SK-N-DZ (cell line): ENCODE measurements at places on chromosomes 12 and 14.

DNA sequence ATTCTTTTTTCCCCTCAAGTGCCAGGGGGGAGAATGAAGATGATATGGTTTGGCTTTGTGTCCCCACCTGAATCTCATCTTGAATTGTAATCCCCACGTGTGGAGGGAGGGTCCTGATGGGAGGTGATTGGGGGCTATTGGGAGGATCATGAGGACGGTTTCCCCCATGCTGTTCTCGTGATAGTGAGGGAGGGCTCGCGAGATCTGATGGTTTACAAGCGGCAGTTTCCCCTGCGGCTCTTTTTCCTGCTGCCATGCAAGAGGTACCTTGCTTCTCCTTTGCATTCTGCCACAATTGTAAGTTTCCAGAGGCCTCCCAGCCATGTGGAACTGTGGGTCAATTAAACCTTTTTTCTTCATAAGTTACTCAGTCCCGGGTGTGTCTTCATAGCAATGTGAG is 173.7 kb downstream of the CAND1 start:
- DNase-seq = peak; percentile 34

- DNase-seq = no peak
Measured at GRCh38 chr14:56686416-56686815, 106.8 kb downstream of the TMEM260 start.

DNA sequence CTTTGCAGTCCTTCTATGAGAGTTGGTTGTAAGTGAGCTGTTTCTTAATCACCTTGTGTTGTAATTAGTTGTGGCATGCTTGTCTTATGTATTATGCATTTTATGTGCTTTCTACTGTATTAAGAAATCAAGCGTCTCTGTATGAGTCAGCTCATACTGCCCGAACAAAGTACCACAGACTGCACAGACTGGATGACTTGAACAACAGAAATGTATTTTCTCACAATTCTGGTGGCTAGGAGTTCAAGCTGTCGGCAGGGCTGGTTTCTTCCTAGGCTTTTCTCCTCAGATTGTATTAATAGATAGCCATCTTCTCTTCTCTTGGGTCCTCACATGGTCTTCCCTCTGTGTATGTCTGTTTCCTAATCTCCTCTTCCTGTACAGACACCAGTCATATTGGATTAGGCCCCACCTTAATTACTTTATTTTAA is 77.7 kb downstream of the FLRT2 start:
- DNase-seq = peak; percentile 75

GRCh38 chr14:95328729-95329503 is 9.2 kb upstream of the CLMN start:
- DNase-seq = peak; percentile 47

DNA sequence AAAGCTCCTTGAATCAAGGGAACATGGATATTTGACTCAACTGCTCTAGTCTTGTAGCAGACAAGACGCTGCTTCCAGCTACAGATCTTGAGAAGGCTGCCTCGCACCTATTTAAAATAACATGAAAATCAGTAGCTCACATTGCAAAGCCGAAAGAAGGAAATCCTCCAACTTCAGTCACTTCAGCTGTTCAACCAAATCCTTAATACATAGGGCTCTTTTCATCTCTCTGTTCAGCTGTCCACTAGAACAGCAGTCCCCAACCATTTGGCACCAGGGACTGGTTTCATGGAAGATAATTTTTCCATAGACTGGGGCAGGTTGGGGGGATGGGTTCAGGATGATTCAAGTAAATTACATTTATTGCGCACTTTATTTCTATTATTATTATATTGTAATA is 1116.0 kb upstream of the TMEM132C start:
- no peak for DNase-seq

GRCh38 chr12:8813572-8814357 is 8.7 kb upstream of the A2ML1 start:
- no peak for DNase-seq

- no peak for DNase-seq
Measured at GRCh38 chr14:96202441-96203094, 2.1 kb upstream of the BDKRB2 start.

GRCh38 chr14:103528587-103529382 is at the start of gene TRMT61A:
Gene TRMT61A (plus strand): TSS chr14:103529196. CDS start chr14:103529979, 783 bp downstream.
- peak; percentile 74 for DNase-seq

GRCh38 chr12:108840605-108841332 is 16.6 kb downstream of the SSH1 start:
- no peak for DNase-seq

DNA sequence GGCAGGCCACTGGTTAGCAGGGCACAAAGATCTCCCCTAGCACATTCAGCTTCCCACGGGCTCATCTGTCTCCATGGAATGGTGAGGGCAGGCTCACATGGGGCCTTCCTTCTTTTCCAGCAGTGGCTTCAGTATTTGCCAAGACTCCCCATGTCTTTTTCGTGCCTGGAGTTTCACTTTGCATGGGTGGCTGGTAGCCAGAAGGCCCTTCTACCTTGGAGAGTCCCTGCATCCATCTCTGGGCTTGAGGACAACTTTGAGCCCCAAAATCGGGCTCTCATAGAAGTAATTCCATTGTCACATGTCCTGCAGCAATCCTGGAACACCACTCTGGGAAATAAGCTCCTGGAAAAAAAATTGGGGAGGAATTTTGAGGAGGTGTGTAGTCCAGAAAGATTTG is 42.1 kb downstream of the NFKBIA start:
- DNase-seq = no peak

- no peak for DNase-seq
Measured at GRCh38 chr12:118694128-118694775, 287.1 kb upstream of the SRRM4 start.

GRCh38 chr14:104135121-104135903 is 3.1 kb upstream of the KIF26A start:
- peak; percentile 77 for DNase-seq

- DNase-seq = no peak
Measured at GRCh38 chr14:92531106-92531873, 17.7 kb downstream of the RIN3 start.

GRCh38 chr12:54195737-54196347 is 7.1 kb upstream of the SMUG1 start:
- peak; percentile 61 for DNase-seq

DNA sequence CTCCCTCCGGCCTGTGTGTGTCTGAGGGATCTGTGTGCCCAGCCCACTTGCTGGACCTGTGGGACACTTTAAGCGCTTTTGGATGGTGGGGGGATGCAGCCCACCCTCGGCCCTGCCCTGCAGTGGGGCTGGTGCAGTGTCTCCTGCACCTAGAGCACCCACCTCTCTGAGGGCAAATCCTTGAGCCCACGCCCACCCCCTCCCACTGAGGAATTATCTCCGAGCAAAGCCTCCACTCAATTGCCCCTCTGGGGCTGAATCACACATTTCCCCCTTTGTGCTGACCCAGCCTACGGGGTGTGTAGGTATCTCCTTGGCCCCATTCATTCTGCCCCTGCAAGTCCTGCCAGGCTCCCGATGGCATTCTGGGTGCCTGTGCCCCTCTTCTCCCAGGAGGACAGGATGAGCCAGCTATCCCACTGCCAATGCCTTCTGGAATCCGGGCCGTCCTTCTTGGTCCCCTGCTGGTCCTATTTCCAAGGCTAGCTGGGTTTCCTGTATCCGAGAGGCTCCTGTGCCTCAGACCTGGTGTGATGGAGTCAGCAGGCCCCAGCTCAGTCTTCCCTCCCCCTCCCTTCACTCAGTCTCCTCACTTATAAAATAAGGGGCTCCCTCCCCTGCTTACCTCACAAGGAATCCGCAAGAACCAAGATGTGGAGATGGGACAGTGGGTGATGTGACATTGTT is 48.9 kb downstream of the ERH start:
- no peak for DNase-seq

- DNase-seq = peak; percentile 22
Measured at GRCh38 chr14:69612014-69612782, 802 bp downstream of the SUSD6 start.

GRCh38 chr12:89080793-89081465 is 271.4 kb downstream of the DUSP6 start:
- DNase-seq = no peak

DNA sequence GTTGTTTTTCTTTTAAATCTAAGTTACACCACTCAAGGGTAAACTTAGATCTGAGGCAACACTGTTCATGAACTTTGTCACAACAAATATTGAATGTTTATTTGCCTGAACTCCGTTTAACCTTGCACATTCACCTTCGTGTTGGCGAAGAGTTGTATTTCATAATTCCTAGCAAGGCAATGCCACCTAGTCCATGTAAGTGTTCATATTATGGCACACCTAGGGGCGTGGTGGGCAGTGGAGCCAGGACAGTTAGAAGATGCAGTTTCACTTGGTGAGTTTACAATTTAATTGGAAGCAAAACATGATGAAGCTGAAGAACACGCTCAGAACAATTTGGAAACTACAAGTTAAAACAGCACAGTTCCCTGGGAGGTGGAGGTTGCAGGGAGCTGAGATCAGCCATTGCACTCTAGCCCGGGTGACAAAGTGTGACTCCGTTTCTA is 30.4 kb upstream of the GNPNAT1 start:
- no peak for DNase-seq

DNA sequence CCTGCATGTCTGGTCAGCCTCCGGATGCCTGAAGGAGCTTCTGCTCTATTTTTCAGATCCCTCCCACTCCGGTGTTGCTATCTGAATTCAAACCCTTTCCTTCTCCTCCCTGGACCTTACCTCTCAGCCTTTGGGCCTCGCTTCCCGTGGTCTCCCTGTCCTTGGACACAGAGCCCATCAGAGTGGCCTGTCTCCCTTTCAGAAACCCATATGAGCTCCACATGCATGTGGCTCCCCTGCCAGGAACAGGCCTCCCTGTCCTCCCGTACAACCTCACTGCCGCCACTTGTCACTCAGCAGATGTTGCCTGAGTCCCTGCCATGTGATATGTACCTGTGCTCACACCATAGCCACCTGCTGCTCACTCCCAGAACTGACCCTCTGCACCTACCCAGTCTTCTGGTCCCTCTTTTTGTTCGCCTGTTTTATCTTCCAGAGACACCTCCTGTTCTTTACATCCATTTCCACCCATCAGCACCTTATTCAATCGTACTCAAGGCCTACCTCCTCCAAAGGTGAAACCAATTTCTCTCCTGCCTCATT is 182.5 kb downstream of the ZFP36L1 start:
- no peak for DNase-seq

DNA sequence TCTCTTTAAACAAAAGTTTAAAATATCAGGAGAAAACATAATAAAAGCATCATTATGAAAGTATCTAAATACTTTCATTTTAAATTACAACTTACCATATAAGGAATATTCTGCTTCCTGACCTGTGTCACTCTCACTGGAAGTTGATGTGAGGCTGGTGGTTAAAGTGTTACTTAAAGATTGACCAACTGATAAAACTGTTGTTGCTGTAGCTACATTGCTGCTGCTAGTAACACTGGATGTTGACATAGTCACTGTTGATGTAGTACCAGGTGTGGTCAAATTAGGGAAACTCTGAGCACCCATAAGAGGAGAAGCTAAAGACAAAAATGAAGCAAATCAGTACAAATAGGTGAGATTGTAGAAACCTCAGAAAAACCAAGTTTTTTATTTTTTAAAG is 79.9 kb downstream of the HECTD1 start:
- DNase-seq = no peak

DNA sequence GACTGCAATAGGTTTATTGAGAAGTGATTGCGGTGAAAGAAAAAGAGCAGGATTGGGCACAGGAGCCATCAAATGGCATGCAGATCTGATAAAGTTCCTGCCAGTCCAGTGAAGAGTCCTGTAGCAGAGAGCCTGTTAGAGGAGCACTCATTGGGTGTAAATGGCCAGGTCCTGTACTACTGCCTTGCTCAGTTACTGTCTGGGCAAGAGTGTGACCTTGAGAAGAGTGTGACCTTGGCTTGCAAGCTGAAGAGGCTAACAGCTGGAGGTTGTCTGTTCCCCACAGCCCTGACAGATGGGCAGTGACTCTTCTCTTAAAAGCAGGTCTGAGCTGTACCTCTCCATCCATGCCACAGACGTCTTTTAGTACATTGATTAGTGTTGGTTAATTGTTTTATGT is 148.6 kb upstream of the SLC38A2 start:
- DNase-seq = no peak

GRCh38 chr12:29148596-29148910 is 525 bp upstream of the FAR2 start:
- no peak for DNase-seq

DNA sequence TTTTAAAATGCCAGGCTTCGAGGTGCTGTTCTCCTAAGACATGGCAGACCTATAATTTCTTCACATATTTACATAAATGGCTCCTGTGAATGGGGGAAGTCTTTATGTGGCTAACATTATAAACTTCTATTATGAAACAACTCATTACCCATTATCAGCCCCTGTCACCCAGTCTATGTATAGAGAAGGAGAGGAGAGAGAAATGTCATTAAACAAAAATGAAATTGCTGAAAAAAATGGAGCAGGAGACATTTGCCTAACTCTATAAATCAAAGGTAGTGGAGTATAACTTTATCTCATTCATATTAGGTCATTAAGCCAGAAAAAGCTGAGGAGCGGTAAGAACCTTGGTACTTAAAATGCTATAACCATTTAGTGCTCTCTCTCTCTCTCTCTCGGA is 71.9 kb upstream of the KRR1 start:
- no peak for DNase-seq

GRCh38 chr12:130818635-130819576 is 20.1 kb downstream of the STX2 start:
- no peak for DNase-seq

GRCh38 chr12:58588770-58589169 is 331.5 kb downstream of the LRIG3 start:
- no peak for DNase-seq
